ENCODE measurements at places on chromosomes 6 and 20.

DNA sequence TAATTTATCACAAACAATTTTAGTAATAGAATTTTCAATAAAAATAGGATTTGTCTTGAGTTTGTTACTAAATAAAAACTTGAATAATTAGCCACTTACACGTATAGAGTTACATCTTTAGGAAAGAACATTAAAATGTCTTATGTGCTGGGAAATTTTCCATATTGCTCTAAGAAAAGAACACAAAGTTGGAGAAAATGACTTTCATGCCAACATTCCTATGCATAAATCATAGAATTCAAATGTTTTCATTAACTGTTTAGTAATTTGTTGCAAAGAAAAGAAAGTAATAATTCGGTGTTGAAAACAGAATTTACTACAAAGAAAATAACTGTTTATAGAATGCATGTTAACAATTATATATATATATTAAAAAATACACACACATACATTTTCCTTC is 4.7 kb upstream of the TBC1D32 start:
- no peak for DNase-seq

GRCh38 chr20:30593572-30593971 is 663.9 kb upstream of the DEFB115 start:
- DNase-seq: no peak

DNA sequence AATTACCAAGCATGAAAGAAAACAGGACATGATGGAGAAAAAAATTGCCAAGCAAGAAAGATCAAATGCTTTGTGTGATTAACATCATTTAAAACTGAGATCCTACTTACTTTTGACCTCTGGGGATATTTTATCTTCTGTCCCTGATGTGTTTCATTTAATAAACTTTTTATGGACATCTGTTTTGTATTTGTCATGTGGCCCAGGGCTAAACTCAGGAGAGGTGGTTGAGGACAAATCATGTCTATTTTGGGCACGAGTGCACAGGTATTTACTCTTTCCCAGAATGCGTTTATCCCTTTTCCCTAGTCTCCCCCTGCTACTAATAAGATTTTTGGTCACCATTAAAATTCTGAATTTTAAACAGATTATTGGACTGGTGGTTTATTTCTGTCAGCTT is 128.2 kb downstream of the NCOA3 start:
- no peak for DNase-seq

DNA sequence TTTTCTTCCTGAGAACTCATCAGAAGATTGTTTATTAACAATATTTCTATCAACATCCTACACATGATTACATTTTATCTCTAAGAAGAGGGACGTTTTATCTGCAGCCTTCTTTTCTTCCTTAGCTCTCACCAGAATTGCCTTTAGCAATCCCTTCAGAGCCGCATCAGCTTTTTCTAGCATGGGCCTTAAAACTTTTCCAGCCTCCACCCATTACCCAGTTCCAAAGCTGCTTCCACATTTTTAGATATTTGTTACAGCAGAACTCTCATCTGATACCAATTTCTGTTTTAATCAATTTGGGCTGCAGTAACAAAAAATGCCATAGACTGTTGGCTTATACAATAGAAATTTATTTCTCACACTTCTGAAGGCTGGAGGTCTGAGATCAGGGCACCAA is 281.5 kb downstream of the THBS2 start:
- DNase-seq: no peak

DNA sequence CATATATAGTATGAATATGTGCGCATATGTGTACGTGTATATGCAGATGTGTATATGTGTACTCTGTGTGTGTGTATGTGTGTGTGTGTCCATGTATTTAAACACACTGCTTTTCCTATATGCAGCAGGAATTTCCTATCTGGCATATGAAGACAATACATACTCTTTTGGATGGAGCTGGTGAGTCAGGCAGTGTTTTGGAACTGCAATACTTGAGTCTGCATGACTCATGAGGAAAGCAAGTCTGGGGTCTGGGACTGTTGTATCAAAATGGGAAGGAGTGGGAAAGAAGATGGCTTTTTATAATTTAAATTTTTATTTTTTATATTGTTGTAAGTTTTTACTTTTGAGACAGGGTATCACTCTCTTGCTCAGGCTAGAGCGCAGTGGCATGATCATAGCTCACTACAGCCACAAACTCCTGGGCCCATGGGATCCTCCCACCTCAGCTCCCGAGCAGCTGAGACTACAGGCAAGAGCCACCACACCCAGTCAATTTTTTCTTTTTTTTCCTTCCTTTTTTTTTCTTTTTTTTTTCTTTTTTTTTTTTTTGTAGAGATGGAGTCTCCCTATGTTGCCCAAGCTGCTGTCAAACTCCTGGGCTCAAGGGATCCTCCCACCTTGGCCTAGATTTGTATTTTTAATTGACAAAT is 72.2 kb downstream of the ATXN1 start:
- no peak for DNase-seq

DNA sequence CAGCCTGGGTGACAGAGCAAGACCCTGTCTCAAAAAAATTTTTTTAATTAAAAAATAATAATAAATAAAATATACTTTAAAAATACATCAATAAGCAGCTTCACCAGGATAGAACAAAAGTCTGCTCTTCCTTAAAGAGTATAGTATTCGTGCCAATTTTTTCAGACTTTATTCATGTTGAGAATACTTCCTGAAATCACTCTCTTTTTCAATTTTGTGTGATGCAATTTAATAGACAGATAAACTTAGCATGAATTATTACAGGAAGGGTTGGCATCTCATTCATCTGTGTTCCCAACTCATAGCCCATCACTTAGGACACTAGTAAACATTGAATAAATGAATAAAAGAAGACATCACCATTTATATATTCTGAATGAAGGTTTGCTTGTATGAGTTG is 52.4 kb downstream of the IPCEF1 start:
- no peak for DNase-seq

DNA sequence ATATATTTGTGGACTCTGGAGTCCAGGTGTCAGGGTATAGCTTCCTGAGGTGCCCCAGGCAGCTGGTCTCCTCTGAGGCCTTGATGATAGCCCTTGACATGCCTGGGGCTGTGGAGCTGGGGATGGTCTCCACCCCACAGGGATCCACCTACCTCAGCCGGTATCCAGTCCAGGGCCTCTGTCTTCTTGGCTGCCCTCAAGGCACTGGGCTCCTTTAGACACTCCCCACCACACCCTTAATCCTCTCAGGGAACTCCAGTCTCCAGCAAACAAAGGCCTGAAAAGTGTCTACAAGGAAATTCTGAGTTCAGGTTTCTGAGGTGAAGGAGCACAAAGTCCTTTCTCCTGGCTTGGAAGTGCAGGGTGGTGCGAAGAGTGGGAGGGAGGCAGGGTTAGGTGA is 44.6 kb upstream of the DDR1 start:
- no peak for DNase-seq

- DNase-seq: no peak
These were observed 124.1 kb downstream of the FOXA2 start for GRCh38 chr20:22460231-22460630.

GRCh38 chr6:28941684-28942448 is 18.1 kb upstream of the TRIM27 start:
- no peak for DNase-seq

- no peak for DNase-seq
These were observed 42.8 kb upstream of the SLC23A2 start for GRCh38 chr20:5044075-5044620.

GRCh38 chr6:77403424-77403823 is 59.9 kb downstream of the HTR1B start:
- no peak for DNase-seq

Measured in CD4-positive, alpha-beta T cell treated with Interferon gamma for 1 hour (primary cell).